ENCODE measurements at places on chromosomes 3 and 15.

- no peak for DNase-seq
Measured at GRCh38 chr15:75061272-75061671, 37.9 kb downstream of the PPCDC start.

GRCh38 chr15:65374821-65375401 lies 2.9 kb downstream of the IGDCC3 start:
- no peak for DNase-seq

- no peak for DNase-seq
Measured at GRCh38 chr3:53545310-53545995, 51.0 kb downstream of the CACNA1D start.

DNA sequence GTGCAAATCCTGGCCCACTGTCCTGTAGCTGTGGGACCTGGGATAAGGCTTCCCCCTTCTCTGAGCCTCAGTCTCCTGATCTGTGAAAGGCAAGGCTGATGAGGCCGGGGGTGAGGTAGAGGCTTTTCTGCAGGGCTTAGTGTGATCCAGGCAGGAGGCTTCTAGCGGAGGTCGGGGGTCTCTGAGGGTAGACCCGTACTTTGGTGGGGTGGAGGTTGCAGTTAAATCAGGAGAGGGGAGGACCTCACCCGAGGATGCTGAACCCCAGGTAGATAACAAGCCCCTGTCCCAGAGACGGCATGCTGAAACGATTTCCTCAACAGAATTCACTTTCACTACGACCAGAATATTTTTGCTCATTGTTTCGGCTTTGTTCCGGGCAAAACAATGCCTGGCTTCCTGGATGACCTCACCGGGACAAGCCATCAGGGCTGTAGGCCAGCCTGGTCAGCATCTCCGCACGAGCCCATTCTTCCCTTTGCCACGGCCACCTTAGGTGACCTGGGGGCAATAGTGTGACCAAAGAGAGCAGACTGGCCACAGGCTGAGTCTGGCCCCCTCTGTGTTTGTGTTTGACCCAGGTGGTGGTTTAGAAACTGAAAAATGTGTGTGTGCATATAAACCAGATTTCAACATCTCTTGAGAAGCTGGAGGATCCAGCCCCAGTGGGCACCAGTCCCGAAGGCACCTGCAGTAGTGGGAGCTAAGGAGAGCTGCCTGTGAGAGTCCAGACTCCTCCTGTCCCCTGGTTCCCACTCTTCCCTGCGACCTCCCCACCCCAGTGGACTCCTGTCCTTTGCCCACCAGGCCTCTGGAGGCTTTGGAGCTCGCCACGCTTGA lies 33.0 kb downstream of the SLC6A6 start:
- DNase-seq, result no peak

DNA sequence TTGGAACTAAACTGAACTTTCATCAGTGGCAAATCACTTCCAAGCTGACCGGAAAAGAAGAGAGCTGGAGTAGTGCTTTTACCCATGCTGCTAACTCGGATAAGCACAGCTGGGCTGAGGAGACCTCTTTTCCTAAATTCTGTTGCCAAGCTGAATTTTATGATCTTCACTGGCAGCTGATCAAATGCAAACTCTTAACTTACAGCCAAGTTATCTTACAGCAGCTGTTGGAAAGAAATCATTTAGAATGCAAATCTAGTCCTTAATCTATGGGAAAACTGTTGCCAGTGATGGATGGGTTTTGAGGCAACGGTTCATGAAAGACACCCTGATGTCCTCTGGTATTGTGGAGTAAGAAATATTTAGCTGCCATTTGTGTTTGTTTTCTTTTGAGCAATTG lies 216.5 kb downstream of the ZNF385D start:
- DNase-seq, result no peak

- DNase-seq, result no peak
Measured at GRCh38 chr3:123834631-123835030, 49.5 kb downstream of the MYLK start.

DNA sequence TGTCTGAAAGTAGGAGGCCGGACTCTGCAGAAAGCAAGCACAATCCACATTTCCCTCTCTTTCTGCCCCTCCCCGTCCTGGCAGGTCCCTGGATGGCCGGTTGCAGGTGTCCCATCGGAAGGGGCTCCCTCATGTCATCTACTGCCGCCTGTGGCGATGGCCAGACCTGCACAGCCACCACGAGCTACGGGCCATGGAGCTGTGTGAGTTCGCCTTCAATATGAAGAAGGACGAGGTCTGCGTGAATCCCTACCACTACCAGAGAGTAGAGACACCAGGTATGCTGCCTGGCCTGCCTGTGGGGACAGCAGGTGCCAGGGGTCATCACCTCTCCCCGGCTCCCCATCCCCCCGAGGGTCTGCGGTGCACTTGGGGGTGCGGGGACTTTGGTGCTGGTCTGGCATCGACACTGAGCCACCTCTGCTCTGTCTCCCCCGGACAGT lies 89.6 kb downstream of the AAGAB start:
- peak; percentile 58 for DNase-seq

GRCh38 chr3:87025661-87026645 lies 35.0 kb upstream of the VGLL3 start:
- no peak for DNase-seq

DNA sequence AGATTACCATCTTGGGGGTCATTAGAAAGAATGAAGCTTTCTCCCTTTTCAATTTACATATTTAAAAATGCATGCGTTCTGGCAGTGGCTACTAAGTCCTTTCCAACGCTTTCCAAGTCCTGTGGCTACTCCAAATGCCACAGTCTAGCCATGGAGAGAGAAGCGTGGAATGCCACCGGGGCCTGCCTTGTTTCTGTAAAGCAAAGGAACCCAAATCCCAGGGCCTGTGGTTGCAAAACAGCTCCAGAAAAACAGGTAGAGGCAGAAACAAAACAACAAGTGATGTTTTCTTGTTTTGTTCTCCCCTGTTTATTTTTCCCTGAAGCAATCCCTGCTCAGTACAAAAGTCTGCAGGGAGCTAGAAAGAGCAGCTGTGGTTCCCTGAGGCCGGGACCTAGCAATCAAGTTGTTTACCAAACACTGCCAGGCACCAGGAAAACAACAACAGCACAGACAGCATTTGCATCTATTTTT lies 85.5 kb downstream of the FOXP1 start:
- no peak for DNase-seq

GRCh38 chr3:21158861-21159542 lies 592.0 kb downstream of the ZNF385D start:
- DNase-seq, result no peak

- DNase-seq, result no peak
Measured at GRCh38 chr3:121781611-121782010, 32.1 kb upstream of the GOLGB1 start.

DNA sequence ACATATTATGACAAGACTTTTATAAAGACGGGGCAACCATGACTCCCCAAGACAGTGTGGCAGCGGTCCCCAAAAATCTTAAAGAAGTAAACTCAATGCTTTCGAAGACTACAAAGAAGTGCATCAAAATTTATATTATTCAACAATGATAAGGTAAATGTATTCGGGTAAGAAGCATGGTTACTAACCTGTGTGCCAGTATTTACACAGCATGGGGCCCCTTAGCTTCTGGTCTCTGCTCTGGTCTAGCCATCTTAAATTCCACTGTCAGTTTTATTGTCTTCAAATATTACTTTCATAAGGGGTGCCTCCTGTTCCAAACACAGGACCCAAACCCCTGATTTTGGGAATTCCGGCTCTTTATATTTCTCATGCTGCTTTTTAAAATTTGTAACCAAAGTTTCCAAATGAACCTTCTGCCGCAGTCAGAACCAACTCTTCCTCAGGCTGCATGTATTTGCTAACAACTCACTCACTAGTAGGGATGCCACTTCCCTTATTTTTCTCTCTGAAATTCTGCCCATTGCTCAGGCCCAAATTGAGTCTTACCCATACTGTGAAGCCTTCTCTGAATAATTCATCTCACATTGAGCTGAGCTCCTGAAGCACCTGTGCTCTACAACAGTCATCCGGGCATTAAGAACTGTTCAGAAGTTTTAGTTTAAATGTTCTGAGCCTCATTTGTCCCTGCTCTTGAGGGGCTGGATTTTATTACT lies 1.2 kb downstream of the TTC23 start:
- DNase-seq, result no peak

- no peak for DNase-seq
Measured at GRCh38 chr15:48469271-48469670, 138.0 kb downstream of the DUT start.

DNA sequence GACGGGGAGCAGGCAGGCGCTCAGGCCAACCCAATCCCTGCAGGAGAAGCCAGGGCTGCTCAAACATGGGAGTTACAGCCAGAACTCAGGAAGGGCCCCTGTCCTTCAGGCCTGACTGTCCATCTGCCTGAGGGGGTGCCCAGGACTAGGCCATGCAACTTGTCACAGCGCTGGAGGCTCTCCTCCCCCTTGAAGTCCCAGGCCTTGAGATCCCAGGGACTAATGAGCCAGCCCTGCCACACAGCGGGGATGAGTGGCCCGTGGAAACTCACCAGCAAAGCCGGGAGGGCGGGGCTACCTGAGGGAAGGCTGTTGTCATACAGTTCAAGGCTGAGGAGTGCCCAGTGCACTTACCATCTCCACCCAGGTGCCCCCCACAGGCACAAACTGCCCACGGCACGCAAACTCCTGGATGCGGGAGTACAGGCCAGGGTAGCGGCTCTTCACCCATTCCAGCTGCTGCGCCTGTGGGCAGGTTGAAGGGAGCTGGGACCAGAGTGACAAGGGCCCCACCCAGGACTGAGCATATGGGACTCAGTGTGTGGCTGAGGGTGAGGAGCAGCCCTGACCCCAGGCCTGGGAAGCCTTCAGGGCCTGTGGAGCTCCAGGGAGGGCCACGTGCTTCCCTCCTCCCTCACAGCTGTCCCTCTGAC lies 6.3 kb downstream of the MAN2C1 start:
- no peak for DNase-seq
